ENCODE measurements at places on chromosomes 7 and 10.

- no peaks in the 10 kb centered on the region for H3K4me1 ChIP-seq
- no peak overlapping the region for H3K27ac ChIP-seq
- no peaks in the 10 kb centered on the region for H3K36me3 ChIP-seq
These were observed 118.1 kb downstream of the MPP7 start for GRCh38 chr10:28184810-28185209.

DNA sequence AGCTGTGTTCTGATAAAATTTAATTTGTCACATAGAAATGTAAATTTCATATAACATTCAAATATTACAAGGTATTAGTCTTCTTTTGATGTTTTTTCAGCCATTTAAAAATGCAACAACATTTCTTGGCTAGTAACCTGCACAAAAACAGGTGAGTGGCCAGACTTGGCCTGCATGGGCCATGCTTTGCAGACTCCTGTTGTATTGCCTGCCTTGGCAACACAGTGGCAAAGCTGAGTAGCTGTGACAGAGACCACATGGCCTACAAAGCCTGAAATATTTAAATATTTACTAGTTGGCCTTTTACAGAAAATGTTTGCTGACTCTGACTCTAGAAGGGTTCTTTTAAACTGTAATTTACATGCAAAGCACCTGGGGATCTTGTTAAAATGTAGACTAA is 13.5 kb upstream of the TBX20 start:
- no peaks in the 10 kb centered on the region for H3K4me1 ChIP-seq
- no peaks in the 10 kb centered on the region for H3K36me3 ChIP-seq
- H3K27ac ChIP-seq, result no peak overlapping the region
- DNase-seq, result no peak
- no peak overlapping the region for H3K4me3 ChIP-seq

- H3K27me3 ChIP-seq, result no peaks in the 10 kb centered on the region
- no peak overlapping the region for H3K27ac ChIP-seq
- H3K36me3 ChIP-seq, result no peaks in the 10 kb centered on the region
- DNase-seq, result no peak
- H3K4me3 ChIP-seq, result no peak overlapping the region
These were observed 27.8 kb downstream of the UNC5B start for GRCh38 chr10:71239946-71240795.

DNA sequence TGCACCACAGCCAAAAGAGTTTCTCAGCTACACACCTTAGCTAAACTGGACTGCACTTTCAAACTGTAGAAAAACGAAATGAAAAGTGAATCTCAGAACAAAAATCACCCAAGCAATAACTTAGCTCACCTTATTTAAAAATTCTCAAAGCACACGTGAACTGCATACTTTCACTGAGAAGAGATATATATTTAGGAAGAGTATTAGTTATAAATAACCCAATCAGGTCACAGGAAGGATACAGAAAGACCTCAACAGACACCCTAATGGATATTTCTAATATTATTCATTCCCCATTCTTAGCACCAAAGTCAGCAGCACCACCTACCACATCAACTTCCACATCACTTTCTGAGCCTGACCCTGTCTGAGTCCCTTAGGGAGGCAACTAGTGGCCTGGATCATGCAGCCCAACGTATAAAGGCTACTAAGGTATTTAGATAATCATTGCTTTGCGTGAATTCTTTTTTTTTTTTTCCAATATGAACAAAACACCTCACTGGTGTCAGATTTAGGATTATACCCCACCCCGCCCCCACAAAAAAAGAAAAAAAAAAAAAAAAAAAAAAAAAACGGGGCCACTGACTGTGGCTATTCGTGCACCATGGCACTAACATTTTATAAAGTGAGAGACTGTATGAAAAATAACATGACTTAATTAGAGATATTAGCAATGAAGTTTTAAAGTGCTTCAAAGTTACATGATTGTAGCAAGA is 2.6 kb downstream of the ABI1 start:
- peaks cover 13% of the 10 kb centered on the region for H3K4me1 ChIP-seq
- no peak overlapping the region for H3K27ac ChIP-seq
- no peak overlapping the region for H3K4me3 ChIP-seq
- DNase-seq, result no peak
- H3K27me3 ChIP-seq, result no peaks in the 10 kb centered on the region

GRCh38 chr7:155743177-155743576 is 69.1 kb downstream of the SHH start:
- H3K27me3 ChIP-seq, result no peaks in the 10 kb centered on the region
- DNase-seq, result no peak
- no peaks in the 10 kb centered on the region for H3K4me1 ChIP-seq

GRCh38 chr10:8048281-8049008 is 6.0 kb upstream of the GATA3 start:
- H3K27me3 ChIP-seq, result peaks cover 88% of the 10 kb centered on the region
- no peak overlapping the region for H3K4me3 ChIP-seq
- DNase-seq, result no peak

DNA sequence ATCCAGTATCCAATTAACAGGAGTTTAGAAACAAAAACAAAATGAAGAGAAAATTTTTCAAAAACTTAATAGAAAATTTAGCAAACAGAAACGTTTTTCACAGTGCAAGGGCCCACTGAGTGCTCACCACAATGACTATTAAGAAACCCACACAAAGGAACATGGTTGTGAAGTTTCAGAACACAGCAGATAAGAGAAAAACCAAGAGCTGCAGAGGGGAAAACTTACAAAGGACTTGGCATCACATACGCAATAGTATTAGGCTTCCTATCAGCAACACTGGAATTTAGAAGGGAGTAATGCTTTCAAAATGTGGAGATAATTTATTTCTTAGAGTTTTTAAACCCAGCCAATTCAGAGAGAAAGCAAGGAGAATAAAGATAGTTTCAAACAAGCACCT is 1.7 kb upstream of the C7orf25 start:
- peaks cover 50% of the 10 kb centered on the region for H3K36me3 ChIP-seq
- no peak overlapping the region for H3K27ac ChIP-seq
- DNase-seq, result no peak
- H3K27me3 ChIP-seq, result no peaks in the 10 kb centered on the region
- H3K4me1 ChIP-seq, result peaks cover 36% of the 10 kb centered on the region
- H3K4me3 ChIP-seq, result no peak overlapping the region

GRCh38 chr7:80459776-80460510 is 51.9 kb downstream of the GNAT3 start:
- DNase-seq, result no peak
- H3K36me3 ChIP-seq, result no peaks in the 10 kb centered on the region
- H3K27me3 ChIP-seq, result no peaks in the 10 kb centered on the region
- no peaks in the 10 kb centered on the region for H3K4me1 ChIP-seq

- H3K4me3 ChIP-seq, result no peak overlapping the region
- H3K4me1 ChIP-seq, result 0 out of 2 replicates have a peak, but pooled peaks cover under 1% of the 10 kb centered on the region
- no peaks in the 10 kb centered on the region for H3K27me3 ChIP-seq
- H3K27ac ChIP-seq, result no peak overlapping the region
These were observed 10.9 kb downstream of the SUFU start for GRCh38 chr10:102514487-102515311.

GRCh38 chr7:30879139-30880124 is 32.2 kb upstream of the AQP1 start:
- H3K36me3 ChIP-seq, result no peaks in the 10 kb centered on the region
- H3K27me3 ChIP-seq, result no peaks in the 10 kb centered on the region
- H3K27ac ChIP-seq, result no peak overlapping the region
- no peak for DNase-seq
- H3K4me1 ChIP-seq, result no peaks in the 10 kb centered on the region
- H3K4me3 ChIP-seq, result no peak overlapping the region

- no peaks in the 10 kb centered on the region for H3K36me3 ChIP-seq
- H3K4me3 ChIP-seq, result no peak overlapping the region
- no peaks in the 10 kb centered on the region for H3K27me3 ChIP-seq
- no peak overlapping the region for H3K27ac ChIP-seq
These were observed 5.9 kb downstream of the PIK3CG start for GRCh38 chr7:106870983-106871410.
